ENCODE measurements at places on chromosomes 5 and 9.

GRCh38 chr5:147485814-147486213 is 24.1 kb downstream of the DPYSL3 start:
- no peak for DNase-seq

DNA sequence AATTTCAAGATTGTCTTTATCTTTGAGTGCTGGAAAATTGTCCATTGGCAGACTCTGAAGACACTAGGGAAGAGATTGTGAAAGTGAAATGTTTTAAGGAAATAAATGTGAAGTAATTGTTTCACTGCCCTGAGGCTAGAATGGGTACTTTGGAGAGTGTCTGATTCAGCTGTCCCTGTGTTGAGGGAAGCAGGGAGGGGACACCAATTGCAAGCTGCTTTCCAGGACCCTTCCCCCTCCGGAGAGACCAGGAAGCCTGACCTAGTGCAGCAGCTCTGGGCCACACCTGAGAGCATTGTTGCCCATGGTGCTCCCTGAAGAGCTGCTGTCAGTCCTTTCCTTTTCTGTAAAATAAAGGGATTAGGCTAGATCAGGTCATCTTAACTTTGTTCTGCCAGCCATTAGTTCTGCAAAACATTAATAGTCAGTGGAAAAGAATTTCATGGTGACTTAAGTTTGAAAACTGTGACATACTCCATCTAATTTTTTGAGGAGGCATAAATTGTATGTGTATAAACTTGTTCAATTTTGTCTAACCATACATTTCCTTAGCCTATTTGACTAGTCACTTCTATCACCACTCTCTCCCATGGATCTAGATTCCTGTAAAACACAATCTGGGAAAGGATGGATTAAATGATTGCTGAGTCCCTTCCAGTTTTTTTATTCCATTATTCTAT is 18.8 kb downstream of the MAP1B start:
- DNase-seq, result no peak

- DNase-seq, result no peak
These were observed 43.7 kb downstream of the GLRX start for GRCh38 chr5:95778713-95779436.

DNA sequence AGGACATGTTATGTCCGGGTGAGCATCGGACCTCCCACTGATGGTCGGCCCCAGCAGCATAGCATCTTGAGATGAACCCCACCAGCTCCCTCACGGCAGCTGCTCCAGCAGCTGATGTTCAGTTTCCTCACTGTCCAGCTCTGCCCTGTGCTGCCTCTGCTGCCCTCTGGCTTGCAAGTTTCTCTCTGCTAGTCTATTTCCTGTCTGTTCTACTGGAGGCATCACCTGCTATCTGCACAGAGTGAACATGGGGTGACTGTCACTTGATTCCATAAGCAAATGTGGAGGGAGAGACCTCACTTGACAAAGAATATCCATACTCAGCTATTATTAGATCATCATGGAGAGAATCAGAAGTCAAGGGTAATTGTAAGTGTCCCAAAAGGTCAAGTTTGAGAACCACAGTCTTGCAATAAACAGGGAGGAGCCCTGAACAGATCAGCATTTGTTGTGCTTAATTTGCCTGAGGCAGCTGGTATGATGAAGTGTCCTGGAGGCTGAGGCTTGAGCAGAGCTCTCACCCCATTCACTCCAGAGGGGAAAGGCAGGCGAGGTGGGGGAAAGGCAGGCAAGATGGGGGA is 702.8 kb downstream of the SEMA5A start:
- no peak for DNase-seq

DNA sequence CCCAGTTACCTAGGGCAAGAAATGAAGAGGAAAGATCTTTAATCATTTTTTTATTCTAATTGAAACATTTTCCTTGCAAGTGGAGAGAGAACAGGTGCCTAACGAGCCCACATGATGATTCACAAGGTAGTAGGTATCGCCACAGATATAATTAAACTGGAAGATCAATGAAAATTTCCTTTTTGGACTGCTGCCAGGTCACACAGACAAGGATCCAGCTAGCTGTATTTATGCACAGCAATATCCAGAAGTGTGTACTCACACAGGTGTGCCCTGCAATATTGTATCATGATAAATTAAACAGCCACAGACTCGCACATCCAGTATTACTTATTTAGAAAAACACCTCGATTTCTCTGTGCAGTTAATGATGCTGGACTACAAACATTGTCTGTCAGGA is 294.0 kb upstream of the SMARCA2 start:
- no peak for DNase-seq
